ENCODE measurements at places on chromosomes 11 and 22. TPM values are rescaled to one million over a fixed set of nuclear protein-coding genes. Genes with fewer than 3 reads are reported as not detected.

DNA sequence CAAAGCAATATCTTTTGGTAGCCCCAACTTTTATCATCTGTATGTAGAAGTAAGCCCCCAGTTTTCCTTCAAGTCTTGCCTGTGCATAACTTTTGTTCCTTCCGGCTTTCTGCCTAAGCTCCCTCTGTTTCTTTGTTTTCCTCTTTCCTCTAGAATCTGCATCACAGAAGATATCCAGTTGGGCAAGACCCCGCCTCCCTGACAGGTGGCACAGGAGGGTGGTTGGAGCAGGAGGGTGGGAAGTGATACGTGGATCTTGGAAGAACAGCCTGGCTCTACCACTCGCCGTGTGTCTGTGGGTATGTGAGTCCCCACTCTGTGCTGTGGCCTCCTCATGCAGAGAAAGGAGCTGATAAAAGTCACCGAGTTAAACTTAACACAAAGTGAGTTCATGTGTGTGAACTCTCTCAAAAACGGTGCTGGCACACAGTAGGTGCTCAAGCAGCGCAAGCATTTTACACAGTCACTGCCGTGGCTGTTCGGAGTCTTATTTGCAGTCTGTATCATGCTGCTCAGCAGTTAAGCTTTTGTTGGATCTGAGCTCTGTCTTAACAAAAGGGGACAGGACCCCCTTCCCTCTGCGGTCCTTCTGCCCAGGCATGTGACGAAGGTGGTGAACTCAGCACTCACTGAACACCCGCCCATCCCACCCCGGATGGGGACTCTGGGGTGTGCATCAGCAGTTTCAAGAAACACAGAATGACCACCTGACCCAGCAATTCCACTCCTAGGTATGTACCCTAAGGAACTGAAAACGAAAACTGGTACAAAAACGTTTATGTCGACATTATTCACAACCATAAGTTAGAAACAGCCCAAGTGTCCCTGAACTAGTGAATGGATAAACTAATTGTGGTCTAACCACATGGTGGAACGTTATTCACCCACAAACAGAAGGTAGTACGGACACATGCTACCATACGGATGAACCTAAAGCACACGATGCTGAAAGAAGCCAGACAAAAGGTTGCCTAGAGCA, 249.1 kb downstream of the CTTN start:
- DNase-seq: no peak

DNA sequence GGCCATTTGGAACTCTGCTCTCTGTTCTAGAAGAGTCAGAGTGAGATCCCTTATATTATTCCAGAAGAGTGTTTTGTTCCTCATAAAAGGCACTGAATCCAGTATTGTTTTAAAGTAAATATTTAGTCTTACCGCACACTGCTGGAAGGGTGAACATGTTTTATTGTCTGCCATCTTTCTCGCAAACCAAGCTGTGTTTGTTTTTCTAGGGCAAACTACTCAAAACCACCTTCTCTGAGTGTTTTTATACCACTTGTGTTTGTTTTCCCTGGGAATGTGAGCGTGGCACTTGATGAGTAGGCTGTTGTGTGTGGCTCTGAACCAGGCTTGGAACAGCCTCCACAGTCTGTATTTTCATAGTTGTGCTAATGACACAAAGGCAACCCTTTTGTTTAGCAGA, 89.8 kb downstream of the DBX1 start:
- DNase-seq: no peak

DNA sequence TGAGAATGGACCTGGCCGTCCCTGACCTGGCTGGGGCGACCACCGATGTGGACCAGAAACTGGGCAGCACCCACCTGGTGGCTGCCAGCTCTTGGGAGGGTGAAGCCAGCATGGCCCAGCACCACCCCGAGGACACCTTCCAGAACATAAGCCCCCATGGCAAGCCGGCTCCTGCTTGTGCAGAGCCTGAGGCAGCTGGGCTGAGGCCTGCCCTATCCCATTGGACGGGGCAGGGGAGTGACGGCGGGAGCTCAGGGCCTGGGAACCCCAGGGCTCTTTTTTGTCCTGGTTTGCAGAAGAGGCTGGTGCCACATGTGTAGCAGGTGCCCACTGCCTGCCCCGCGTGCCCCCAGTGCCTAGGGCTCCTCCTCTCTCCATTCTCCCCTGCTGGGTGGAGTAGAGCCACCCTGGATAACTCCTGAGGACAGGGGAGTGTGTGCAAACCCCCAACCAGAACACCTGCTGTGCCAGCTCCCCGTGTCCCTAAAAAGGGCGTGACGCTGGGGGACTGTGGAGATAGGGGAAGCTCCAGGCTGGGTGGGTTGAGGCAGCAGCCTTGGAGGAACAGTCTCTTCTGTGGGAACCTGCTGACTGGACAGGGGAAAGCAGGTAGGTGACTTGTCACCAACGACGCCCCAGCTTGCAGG, 11.9 kb downstream of the DUSP8 start:
- no peak for DNase-seq

DNA sequence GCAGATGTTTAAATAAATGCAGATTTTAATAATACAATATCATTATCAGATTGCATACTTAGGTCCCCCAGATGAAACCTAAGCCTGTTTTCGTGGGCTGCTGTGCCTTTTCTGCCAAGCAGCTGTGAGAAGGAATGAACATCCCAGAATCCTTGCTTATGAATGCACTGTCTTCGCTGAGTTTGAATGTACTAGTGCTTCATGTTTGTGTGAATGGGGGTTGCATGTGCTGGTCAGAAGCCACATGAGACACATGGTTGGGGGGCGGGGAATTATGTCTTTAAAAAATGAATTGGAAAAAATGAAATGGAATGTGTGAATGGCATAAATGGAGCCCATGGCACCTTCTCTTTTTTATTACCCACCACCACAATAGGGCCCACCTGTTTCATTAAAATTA, 125.4 kb upstream of the HSD17B12 start:
- DNase-seq: no peak

DNA sequence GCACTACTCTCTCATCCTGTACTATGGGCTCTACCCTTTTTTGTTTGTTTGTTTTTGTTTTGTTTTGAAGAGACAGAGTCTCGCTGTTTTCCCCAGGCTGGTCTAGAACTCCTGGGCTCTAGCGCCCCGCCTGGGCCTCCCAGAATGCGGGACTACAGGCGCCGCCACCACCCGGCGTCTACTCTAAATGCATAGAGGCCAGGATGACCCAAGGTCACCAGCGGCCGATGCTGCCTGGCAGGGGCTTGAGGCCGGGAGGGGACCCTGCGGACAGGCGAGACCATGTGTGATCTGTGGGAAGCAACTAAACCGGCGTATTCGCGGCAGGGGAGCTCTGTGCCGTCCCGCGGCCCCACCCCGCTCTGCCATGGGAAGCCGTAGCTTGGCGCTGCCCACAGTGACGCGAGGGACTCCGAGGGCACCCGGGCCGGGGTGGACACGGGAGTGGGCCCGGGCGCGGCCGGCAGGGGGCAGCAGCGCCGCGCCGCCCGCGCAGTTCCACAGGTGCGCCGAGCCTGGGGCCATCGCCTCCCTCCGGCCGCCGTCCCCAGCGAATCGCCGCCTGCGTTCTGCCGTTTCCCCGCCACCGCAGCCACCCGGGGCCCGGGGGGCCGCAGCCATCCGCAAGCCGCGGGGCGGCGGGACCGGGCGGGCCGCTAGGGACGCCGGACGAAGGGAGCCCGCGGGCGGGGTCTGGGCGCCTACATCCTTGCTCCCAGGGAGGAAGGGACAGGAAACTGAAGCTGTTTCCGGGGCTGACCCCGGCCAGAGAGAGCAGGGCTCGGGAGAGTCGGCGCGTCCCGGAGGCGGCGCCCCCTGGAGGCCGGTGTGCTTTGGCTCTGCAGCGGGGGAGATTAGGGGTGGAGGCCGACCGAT, 12.3 kb upstream of the HDHD5 start:
- DNase-seq: no peak

DNA sequence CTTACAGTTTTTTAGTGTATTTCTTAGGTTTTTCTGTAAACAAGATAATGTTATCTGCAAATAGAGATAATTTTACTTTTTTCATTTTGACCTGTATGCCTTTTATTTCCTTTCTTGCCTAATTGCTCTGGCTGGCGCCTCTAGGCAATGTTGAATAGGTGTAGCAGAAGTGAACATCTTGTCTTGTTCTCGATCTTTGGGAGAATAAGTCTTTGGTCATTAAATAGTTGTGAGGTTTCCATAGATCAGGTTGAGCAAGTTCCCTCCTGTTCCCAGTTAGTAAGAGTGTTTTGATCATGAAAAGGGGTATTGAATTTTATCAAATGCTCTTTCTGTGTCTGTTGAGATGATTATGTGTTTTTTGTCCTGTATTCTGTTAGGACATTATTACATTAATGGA, 24.0 kb downstream of the PIH1D2 start:
- no peak for DNase-seq

- no peak for DNase-seq
Observed at GRCh38 chr22:50612528-50613221, 12.1 kb downstream of the MAPK8IP2 start.

GRCh38 chr22:48823941-48824340, 1003.7 kb downstream of the BRD1 start:
- no peak for DNase-seq

GRCh38 chr22:40237788-40238424, 60.2 kb downstream of the TNRC6B start:
- DNase-seq: no peak

GRCh38 chr22:31604137-31604705, 57.8 kb downstream of the PISD start:
- DNase-seq: no peak

- no peak for DNase-seq
Observed at GRCh38 chr22:27296091-27296675, 505.4 kb downstream of the MN1 start.

GRCh38 chr11:20368438-20368837, 4.9 kb downstream of the HTATIP2 start:
- no peak for DNase-seq

GRCh38 chr22:20584029-20584871, 76.8 kb downstream of the MED15 start:
- no peak for DNase-seq

DNA sequence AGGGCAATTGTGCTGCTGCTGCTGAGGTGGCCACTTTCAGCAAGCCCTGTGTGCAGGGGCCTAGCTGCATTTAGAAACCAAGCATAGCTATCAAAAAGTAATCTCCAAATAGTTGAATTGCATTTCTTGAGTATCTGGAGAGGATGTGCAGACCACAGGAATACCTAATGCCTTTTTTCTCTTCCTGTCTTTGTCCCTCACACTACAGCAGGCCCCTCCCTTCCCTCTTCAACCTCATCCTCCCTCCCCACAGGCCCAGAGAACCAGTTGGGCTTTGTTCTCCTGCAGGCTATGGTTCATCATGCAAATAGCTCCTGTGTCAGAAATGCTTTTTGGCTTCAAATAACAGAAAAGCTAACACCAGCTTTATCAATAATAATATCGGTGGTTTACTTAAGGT, 47.7 kb downstream of the DKK3 start:
- no peak for DNase-seq

DNA sequence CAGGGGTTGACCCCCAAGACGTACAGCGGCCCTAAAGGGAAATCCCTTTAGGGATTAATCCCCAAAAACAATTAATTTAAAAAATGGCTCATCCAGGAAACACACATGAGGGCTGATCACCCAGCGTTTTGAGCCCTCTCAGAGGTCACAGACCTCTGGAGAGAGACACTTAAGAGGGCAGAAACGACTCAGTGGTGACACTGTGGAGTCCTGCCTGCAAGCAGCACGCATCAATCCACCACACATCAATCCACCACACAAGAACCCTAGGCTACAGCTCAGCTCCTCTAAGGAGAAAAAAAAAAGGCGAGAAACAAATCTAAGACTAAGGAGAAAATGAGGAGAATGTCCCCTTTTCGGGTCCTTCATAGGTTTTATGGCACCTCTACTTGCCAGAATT, 12.5 kb upstream of the SELENOH start:
- no peak for DNase-seq

DNA sequence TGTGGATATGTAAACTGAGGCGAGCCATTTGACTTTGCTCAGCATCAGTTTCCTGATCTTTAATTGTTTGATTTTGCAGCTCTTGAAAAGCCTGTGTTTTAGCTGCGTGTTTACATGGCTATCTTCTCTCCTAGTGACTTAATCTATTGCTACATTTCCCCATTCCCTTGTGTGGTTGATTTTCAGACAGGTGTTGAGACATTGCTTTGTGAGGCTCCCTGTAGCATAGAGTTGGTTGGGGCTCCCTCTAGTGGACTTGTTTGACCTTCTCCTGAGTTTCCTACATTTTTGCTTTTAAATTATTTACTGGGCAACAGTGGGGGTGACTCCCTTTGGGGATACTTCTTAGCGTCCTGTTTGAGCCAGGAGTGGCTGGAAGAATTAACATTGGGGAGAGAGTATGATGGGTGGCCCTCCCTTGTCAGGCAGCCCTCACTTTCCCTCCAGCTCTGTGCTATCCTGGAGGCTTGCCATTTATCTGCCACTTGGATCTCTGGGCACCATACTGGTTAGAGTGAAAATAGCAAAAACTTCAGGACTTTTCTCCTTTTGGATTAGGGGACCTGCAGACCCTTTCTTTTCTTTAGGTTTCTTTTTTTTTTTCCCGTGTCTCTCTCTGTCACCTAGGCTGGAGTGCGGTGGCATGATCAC, 9.2 kb upstream of the CBL start:
- peak; percentile 71 for DNase-seq

DNA sequence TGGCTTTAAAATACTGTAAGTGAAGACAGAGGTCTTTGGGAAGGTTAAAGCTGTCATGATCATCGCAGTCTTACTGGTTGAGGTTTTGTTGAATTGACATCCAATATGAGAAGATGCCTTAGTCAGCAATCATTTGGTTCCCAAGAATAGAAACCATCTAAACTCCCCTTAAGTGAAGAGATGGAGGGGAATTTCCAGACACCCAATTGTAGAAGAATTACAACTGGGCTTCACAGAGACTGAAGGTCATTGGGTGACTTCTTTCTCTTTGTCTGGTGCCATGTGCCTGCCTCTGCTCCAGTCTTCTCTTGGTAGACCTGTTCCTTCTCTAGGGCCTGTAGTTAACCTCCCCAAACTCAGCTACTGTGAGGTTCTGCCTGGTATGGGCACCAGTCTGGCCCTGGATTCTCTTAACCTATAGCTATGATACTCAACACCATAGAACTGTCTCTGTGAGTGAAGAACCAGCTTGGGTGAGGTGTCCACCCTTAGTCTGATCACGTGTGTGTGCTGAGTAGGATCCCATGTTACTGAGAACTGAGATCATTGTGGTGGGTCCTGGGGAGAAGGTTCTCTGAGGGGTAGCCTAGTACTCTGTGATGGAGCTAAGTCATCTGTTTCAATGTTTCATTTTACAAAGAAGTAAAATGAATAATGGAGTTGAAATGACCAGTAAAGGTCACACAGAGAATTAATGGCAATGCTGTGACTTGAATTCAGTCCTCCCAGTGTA, 182.5 kb downstream of the CSNK2A3 start:
- DNase-seq: no peak

GRCh38 chr11:128451652-128452470, 135.5 kb downstream of the ETS1 start:
- DNase-seq: no peak

GRCh38 chr11:90288212-90288821, 65.5 kb upstream of the CHORDC1 start:
- no peak for DNase-seq

VSIG2 gene
- 36.4 TPM for polyA plus RNA-seq

MICAL2 gene
- polyA plus RNA-seq: 44.1 TPM

OR56A1 gene
- polyA plus RNA-seq: not detected

CABP4 gene
- 0.96 TPM for polyA plus RNA-seq

NLRP6 gene
- 0.67 TPM for polyA plus RNA-seq

All from urinary bladder (tissue), 4 donors.